ENCODE measurements at places on chromosomes 7 and 10.

DNA sequence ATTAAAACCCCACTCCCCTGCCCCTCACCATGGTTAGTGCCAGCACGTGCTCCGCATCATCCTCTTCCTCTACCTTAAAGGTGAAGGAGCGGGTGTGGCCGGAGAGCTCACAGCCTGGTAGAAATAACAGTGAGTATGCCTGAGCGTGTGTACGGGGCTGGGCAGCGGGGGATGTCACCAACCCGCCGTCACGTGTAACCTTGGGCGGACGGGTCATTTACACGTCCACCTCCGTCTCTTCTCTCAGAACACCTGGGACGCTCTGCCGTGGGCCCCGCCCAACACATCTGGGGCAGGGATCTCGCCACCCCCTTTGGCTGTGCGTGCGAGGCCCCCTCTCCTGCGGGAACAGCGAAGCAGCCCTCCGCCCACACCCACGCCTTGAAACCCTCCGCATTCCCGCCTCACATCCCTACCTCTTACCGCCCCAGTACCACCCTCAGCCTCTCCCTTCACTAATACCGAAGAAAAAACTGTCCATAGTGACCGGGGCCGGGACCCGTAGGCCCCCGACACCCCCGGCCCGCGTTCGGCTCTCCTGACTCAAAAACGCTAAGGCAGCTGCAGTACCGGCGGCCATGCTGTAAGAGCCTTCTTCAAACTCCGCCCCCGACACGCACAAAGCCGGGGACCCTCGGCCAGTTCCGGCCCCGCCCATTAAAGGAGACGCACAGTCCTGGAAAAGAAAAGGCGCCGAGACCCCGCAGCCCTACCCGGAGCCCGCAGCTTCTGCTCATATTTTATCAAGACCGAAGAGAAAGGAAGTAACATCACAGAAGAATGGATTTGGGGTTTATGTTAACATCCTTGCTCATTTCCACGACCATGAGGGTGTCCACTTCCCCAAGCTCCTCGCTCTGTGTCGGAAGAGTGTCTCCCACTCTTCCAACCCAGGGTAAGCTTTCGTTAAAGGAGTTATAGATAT is at the start of gene NPM3:
Gene NPM3, minus strand, starts transcription at position 636 of the 925 bp plus-strand sequence. Its CDS starts 56 bp downstream, at position 580.
- DNase-seq, result peak; percentile 56

GRCh38 chr10:56318816-56319215 is 42.2 kb downstream of the ZWINT start:
- DNase-seq, result no peak

DNA sequence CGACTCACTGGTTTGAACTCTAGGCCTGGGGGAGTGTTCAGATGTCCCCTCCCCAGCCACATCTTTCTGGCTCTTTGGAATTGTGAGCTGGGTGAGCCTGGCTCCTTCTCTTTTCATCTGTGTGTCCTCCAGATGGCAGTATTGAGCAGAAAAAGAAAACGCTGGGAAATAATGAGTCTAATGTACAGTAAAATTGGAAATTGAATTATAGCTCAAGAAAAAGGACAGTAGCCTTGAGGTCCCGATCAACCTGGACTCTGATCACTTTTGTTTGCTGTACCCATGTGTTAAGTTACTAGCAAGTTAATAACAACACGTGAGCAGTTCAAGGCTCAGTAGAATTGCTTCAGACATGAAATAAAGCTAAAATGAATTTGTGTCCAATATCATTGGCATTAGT is 77.9 kb downstream of the SNX10 start:
- no peak for DNase-seq

- no peak for DNase-seq
Observed at GRCh38 chr10:69272624-69273023, 5.7 kb upstream of the HK1 start.

DNA sequence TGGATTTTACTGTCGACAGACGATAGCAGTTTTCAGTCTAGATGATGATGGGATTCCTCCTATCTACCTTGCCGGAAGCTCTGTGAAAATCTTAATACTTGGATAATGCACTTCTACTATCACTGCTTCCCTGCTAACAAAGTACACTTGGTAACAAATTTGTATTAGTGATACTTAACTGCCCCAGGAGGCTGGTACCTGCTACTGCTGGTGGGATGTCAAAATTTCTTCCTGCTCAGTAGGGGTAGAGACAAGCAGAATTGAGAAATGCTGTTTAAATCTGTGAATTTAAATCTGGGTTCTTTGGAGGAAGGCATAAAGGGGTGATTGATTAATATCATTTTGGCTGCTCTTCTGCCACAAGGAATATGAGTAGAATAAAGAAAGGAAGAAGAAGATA is 99.8 kb upstream of the STRIP2 start:
- DNase-seq, result no peak

- no peak for DNase-seq
Observed at GRCh38 chr7:143375298-143376034, 5.7 kb upstream of the ZYX start.

GRCh38 chr10:71218046-71218650 is 5.8 kb downstream of the UNC5B start:
- DNase-seq, result no peak

GRCh38 chr7:133888061-133888930 is 238.8 kb upstream of the LRGUK start:
- DNase-seq, result no peak

Measured in stimulated activated CD4-positive, alpha-beta T cell treated with anti-CD3 and anti-CD28 coated beads, Interleukin-15, amount 100 ng/mL, for 1 hour (primary cell).